ENCODE measurements at places on chromosomes 4 and X.

DNA sequence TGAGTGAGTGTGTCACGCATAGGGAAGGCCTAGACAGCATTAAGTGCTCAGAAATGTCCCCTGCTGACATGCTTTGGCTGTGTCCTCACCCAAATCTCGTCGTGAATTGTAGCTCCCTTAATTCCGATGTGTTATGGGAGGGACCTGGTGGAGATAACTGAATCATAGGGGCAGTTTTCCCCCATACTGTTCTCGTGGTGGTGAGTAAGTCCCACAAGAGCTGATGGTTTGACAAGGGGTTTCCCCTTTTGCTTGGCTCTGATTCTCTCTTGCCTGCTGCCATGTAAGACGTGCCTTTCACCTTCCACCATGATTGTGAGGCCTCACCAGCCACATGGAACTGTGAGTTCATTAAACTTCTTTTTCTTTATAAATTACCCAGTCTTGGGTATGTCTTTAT, 78.0 kb downstream of the NSUN7 start:
- DNase-seq, result no peak

- peak; percentile 80 for DNase-seq
Measured at GRCh38 chrX:72094894-72095293, 36.8 kb downstream of the RTL5 start.

GRCh38 chr4:78774417-78774816, 1.7 kb upstream of the BMP2K start:
- no peak for DNase-seq

DNA sequence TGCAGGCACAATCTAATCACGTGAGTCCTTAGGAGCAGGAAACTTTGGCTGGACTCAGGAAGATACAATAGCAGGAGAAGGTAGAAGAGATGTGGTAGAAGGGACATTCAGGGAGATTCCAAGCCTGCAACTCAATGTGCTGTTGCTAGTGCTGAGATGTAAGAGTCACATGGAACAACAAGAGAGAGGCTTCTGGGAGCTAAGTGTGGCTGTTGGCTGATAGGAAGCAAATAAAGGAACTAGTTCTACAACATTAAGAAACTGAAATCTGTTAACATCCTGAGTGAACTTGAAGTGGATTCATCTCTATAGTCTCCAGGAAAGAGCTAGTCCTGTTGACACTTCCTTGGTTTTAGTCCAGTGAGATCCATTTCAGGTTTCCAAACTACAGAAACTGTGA, 1207.4 kb downstream of the ADGRL3 start:
- no peak for DNase-seq

GRCh38 chrX:136495043-136495442, 2.3 kb upstream of the HTATSF1 start:
- no peak for DNase-seq

- no peak for DNase-seq
Measured at GRCh38 chrX:77453190-77453589, 6.0 kb downstream of the FGF16 start.

GRCh38 chrX:109036624-109037023, 300.3 kb upstream of the IRS4 start:
- DNase-seq, result no peak

- DNase-seq, result no peak
Measured at GRCh38 chr4:150950657-150951288, 64.3 kb downstream of the LRBA start.

DNA sequence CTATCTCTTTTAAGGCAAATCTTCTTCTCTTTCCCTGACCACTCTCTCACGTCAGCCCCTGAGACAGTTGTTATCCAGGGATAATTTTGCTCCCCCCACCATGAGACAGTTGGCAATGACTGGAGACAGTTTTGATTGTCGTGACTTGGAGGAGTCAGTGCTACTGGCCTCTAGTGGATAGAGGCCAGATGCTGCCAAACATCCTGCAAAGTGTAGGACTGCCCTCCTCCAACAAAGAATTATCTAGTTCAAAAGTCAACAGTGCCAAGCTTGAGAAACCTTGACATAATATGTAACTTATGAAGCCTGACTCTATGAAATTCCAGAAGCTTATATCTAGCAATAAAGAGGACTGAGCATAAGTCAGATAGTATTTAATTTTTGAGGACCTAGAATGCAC, 502.1 kb upstream of the IGFBP7 start:
- DNase-seq, result no peak

- DNase-seq, result peak; percentile 22
Measured at GRCh38 chr4:151922811-151923210, 162.0 kb upstream of the GATB start.

DNA sequence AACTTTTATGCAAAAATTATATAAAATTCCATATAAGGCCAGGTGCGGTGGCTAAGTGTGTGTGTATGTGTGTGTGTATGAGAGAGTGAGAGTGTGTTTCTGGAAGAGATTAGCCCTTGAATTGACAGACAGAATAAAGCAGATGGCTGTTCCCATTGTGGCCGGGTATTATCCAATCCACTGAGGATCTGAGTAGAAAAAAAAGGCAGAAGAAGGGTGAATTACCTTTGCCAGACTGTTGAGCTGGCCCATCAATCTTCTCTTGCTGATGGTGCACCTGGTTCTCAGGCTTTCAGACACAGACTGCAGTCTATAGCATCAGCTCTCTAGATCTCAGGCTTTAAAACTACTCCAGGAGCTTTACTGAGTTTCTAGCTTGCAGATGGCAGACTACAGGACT, 92.2 kb upstream of the SLIT2 start:
- no peak for DNase-seq

DNA sequence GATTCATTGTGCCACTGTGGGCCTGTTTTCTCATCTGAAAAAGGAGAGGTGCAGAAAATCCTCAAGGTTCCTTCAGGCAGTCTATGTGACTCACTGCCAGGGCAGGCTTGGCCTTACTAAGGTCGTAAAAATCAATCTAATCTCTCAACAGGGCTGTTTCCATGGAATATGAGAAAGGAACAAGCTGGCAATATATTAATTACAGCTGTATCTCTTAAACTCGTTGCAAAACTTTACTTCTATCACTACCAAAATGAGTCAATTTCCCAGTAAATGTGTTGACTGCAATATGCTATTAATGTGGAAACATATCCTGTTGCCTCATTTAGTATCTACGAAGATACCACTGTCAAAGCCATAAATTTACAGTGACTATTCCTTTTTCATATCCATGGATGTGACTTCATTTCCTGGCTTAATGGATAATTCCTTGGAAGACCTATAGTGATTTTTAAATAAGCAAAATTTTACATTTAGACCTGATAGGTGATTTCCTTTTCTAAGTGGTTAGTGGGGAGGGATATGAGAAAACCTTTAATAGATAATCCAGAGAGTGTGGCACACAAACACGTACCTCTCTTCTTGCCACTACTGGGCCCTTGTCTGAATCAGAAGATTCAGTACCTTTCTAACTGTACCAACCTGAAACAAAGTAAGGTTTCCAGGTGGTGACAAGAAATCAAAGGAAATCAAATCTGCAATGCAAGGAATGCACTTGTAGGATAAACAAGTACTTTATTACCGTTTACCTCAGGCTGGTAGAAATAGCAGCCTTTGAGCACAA, 127.4 kb upstream of the FTHL17 start:
- no peak for DNase-seq

DNA sequence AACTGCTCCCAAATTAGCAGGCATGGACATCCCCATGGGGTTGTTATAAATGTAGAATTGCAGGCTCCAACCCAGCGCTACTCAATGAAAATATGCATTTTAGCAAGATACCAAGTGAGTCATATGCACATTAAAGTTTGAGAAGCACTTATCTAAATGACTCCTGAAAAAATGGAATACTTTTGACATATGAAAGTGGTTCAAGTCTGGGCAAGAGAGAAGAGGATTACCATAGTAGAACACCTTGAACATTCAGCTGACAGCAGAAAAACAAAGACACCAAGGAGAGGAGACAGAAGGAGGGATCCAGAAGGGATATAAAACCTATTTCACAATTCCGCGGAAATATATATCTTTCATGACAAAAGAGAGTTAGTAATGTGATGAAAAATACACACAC, 63.2 kb upstream of the CT83 start:
- no peak for DNase-seq

DNA sequence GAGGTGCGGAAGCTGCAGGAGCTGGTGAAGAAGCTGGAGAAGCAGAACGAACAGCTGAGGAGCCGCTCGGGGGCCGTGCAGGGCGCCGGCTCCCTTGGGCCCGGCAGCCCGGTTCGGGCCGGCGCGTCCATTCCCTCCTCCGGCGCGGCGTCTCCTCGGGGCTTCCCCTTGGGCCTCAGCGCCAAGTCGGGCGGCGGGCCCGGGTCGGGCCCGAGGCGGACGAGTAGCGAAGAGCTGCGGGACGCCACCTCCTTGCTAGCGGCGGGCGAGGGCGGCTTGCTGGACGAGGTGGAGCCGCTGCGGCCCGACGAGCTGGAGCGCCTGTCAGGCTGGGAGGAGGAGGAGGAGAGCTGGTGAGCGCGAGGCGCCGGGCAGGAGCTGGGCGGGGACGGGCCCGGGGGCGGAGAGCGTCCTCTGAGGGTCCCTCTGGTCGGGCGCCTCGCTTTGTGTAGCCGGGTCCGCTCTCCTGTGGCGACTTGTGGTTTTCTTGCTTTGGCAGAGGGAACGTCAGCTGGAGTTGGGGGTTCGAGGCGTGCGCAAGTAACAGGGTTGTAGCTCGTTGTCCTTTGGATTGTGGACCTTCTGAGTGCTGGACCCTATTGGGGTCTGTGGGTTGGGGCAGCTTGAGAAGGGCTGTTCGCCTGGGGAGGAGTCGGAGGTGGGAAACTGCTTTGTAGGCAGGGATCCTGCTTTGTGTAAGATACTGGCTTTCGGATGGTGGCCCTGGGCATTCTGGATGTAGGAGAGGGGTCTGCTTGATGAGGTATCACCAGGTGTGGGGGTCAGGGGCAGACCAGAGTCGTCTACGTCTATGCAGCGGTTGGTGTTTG, 662 bp downstream of the SLAIN2 start:
- peak; percentile 61 for DNase-seq

- DNase-seq, result no peak
Measured at GRCh38 chr4:109164011-109164410, 138.4 kb downstream of the COL25A1 start.

DNA sequence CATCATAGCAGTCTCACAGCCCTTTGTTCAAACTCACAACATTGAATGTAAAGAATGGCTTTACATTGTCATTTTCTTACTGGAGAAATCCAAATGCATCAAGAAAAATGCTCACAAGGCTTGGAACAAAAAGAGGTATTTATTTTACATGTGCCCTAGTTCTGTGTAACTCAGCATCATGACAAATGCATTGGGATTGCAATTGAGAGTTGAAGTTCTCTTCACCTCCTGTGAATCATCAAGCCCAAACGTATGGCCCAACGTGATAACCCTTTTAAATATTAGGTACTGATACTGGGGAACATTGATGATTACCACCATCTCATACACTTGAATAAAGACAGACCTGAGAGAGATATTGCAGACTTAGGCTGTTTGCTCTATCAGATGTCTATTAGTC, 61.6 kb downstream of the GASK1B start:
- DNase-seq, result no peak

DNA sequence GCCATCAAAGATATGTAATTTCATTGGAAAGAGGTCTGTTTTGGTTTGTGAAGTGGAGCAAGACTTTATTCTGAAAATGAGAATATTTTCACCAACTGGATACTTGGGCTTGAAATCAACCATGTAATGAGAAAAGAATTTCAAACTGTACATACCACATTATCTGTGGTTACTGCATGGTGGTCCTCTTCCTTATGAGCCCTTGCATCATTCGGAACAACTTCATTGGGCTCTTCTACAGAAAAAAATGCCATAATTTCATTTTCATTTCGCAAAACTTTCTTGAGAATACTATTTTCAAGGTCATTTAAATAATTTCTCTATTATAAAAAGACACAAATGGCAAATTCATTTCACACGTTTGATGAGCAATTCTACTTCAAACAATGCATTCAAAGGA, 148.6 kb upstream of the RPS6KA6 start:
- DNase-seq, result no peak

DNA sequence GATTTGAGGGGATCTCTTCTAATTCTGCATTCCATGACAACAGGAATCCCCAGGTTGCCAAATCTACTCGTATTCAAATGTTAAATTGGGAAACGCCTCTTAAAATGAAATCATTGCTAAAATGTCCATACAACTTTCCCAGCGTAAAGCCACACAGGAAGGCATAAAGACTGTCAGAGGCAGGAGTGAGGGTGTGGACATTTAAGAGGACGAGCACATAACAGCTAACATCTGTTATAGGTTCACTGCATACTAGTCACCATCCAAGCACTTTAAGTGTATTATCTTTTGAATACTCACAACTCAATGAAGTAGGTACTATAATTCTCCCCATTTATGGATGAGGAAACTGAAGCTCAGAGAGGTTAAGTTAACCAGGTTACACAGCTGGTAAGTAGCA, 35.6 kb downstream of the ATG4A start:
- DNase-seq, result no peak

DNA sequence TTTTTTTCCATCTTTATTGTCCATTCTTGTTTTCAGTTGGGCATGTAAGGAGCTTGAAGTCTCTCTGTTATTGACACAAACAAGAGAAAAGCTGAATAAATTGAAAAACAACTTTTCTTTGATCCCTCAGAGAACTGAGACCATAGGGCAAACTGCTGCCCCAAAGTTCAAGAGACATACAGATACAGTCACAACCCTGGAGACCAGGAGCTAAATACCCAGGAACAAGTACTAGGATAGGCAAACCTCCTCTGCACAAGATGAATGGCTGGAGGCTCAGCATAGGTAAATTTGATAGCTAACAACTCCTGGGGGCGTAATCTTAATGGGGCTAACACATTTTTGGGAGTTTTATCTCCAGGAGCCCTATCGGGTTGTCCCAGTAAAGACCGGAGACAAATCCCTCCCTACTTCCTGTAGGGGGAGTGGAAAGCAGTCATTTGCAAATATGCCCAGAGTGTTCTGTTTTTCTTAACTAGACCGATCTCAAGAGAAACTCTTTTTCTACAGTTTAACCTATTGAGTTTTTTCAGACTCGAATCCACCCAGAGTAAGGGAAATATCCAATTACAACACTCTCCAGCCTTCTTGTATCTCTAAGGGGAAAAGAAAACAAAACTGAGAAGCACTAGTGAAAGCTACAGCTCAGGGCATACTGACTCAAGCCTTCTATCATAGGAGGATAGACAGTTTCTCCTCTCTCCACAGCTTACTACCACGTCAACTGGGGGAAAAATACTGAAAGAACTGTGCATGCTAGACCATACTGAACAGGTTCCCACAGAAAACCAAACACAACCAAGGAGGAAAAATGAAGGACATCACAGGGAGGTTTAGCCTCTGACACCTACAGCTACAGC, 23.1 kb downstream of the MAGEA8 start:
- no peak for DNase-seq

GRCh38 chrX:76987381-76987780, 459.8 kb upstream of the FGF16 start:
- no peak for DNase-seq

DNA sequence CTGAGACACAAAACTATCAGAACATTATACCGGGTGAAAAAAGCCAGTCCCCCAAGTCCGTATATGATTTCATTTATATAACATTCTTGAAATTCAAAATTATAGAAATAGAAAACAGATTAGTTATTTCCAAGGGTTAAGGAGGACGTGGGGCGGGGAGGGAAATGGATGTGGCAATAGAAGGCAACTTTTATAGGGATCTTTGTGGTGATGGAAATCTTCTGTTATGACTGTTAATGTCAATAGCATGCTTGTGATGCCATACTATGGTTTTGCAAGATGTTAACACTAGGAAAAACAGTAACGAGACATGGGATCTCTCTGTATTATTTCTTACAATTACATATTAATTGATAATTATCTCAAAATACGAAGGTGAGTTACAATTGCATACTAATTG, 96.4 kb downstream of the LNX1 start:
- DNase-seq, result no peak

GRCh38 chrX:10450959-10451355, 169.4 kb downstream of the MID1 start:
- no peak for DNase-seq

Measured in activated CD4-positive, alpha-beta memory T cell treated with anti-CD3 and anti-CD28 coated beads for 36 hours (primary cell).